ENCODE measurements at places on chromosomes 13 and 19.
A peak's percentile ranks its signal among the peaks of the same experiment; 100 is the strongest.

DNA sequence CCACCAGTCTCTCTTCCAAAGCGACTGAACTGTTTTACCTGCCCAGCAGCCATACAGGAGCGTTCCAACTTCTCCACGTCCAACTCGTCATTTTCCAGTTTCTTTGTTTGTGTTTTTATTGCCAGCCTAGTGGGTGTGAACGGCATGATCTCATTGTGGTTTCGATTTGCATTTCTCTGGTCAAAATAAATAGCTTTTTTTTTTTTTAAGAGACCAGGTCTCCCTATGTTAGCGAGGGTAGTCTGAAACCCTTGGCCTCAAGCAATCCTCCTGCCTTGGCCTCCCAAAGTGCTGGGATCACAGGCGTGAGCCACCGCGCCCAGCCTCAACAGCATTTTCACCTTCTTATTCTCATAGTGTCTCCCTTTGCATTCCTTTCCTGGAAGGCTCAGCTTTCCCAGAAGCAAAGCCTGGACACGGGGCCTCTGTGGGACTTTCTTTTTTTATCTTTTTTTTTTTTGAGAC is 4.2 kb upstream of the JSRP1 start:
- DNase-seq, result no peak

- no peak for DNase-seq
These were observed 711.0 kb downstream of the UQCRFS1 start for GRCh38 chr19:28501976-28502375.

DNA sequence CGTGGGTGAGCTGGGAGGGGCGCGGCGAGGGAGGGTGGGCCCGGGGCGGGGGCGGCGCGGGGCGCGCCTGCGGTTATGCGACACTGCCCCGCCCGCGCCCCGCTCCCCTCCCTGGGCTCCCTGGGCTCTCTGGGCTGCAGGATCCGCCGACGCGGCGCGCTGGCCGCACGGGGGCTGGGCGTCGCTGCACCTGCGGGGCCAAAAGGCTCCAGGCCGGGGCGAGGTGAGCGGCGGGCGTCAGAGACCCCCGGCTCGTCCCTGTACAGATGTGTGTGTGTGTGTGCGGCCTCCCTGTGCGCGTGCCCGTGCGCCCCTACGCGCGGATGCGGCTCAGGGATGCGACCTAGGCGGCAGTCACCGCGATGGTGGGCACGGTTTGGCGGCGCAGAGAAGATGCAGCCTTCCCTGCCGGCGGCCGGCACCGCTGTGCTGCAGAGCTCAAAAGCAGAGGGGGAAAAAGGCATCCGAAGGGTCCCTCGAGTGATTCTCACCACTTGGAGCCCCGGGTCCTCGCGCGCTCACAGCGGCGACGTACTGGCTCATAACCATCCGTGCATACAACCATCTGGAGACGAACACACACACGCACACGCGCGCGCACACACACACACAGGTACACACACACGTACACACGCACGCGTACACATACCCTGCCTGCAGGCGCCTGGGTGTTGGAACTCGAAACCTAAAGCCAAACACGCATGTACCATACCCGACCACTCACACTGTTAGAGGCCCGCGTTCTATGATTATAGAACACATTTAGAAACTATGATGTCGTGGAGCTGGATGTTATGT is 709 bp downstream of the ATP8A2 start:
- no peak for DNase-seq

DNA sequence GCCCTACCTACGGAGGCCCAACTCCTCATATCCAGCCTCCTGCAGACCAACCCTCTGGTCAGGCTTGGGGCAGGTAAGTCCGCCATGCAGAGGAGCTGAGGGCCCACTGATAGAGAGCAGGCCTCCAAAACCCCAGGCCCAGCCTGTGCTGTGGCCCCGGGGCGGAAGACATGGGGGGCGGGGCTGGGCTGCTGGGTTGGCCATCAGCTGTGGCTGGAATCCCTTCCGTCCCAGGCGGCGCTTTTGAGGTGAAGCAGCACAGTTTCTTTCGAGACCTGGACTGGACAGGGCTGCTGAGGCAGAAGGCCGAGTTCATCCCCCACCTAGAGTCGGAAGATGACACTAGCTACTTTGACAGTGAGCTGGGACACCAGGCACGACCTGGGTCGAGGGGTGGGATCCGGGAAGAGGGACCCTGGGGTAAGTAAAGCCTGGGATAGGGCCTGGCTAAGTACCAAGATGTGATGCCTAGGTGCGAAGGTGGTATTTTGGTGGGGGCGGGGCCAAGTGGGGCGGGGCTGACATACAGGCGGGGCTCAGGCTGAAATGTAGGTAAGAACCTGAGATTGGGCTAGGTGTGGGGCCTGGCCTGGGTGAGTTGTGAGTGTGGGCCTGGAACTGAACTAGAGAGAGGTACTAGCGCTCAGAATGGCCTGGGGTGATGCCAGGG is 15.4 kb downstream of the DNASE2 start:
- no peak for DNase-seq

GRCh38 chr13:36038785-36039555 is 92.2 kb downstream of the DCLK1 start:
- DNase-seq, result no peak

- DNase-seq, result no peak
These were observed 112.3 kb downstream of the COL4A2 start for GRCh38 chr13:110419381-110419791.

DNA sequence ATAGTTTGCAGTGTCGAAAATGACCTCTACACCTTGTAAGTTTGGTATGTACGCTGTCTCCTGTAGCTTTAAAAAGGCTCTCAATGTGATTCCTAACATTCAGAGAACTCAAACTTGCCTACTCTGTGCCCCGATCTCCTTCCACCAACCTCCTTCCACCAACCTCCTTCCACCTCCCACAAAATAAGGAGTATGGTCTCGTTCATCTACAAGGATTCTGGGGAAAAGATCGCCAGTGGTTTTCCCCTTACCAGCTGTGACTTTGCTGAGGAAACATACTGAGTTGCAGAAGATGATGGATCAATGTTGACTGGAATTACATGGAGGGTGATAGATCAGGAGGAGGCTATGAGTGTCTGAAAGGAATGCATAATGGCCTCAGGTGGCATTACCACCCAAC is 16.0 kb downstream of the MYO16 start:
- DNase-seq, result no peak

GRCh38 chr13:98782654-98783053 is 30.2 kb upstream of the SLC15A1 start:
- no peak for DNase-seq

- DNase-seq, result peak; percentile 22
These were observed 1.1 kb downstream of the KMT5C start for GRCh38 chr19:55340784-55341147.
